NB4 (cell line): ENCODE measurements at places on chromosomes 6 and 20.

GRCh38 chr20:45752746-45753145 lies 30.6 kb downstream of the SPINT4 start:
- DNase-seq = no peak

DNA sequence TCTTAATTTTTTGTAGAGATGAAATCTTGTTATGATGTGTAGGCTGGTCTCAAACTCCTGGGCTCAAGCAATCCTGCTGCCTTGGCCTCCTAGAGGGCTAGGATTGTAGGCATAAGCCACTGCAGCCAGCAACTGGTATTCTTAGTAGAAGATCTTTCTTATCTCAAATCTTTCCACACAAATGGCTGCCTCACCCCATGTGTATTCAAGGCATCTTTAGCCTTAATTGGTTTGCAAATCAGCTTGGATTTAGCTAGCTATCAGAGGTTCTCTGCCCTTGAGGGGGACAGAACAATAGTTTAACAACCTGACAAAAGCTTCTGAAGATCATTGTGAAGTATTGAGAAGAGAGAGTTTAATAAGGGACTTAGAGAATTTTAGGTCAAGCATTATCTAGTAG lies 17.9 kb upstream of the ABRACL start:
- DNase-seq = no peak

DNA sequence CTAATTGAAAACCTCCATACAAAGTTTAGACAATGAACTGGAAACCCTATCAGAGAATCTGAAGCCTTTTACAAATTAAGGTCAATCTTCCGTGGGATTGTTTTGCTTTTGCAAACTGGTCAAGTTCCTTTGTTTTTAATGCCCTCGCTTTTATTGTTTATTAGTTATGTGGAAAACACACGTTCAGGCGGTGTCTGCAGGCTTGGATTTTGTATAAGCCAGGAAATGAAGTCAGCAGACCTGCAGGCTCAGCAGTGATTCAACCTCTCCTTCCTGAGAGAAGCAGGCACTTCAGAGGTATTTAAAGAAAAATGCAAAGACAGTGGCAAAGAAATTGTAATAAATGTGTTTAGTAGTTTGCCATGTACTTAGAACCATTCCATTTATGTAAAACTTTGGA lies 103.4 kb upstream of the PDE10A start:
- DNase-seq = no peak

GRCh38 chr6:42704937-42705374 lies 17.4 kb downstream of the PRPH2 start:
- DNase-seq = no peak

- DNase-seq = no peak
Observed at GRCh38 chr6:40901322-40902055, 137.5 kb downstream of the UNC5CL start.

GRCh38 chr6:34645627-34646026 lies 50.9 kb downstream of the ILRUN start:
- DNase-seq = no peak
